ENCODE measurements at places on chromosomes 13 and 19.
A peak's percentile ranks its signal among the peaks of the same experiment; 100 is the strongest.

- DNase-seq, result no peak
Measured at GRCh38 chr13:96080676-96081075, 9.2 kb upstream of the HS6ST3 start.

- no peak for DNase-seq
Measured at GRCh38 chr13:108113407-108113806, 101.9 kb downstream of the LIG4 start.

- no peak for DNase-seq
Measured at GRCh38 chr13:43935878-43936277, 56.2 kb downstream of the LACC1 start.

DNA sequence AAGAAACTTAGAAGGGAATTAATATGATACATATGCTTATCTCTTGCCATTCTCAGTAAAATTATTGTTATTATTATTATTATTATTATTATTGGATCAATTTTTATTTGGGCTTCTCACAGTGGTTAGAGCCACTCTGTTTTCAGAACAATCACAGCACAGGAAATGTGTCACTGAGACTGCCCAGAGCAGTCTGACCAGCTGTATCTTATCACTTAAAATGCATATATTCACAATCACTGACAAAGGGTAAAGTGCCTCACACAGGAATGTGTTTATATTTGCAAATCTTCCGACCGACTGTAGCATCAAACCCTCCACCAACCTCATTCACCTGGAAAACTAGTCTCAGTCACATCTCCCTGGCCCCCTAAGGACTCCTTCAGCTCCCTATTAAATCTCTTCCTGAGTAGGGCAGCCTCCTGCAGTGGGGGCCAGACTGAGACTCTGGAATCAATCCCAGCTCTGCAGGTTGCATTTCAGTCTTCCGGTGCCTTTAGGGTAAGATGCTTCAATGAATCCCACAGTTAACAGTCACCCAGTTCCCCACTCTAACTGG lies 738.3 kb upstream of the SLITRK5 start:
- DNase-seq, result no peak

DNA sequence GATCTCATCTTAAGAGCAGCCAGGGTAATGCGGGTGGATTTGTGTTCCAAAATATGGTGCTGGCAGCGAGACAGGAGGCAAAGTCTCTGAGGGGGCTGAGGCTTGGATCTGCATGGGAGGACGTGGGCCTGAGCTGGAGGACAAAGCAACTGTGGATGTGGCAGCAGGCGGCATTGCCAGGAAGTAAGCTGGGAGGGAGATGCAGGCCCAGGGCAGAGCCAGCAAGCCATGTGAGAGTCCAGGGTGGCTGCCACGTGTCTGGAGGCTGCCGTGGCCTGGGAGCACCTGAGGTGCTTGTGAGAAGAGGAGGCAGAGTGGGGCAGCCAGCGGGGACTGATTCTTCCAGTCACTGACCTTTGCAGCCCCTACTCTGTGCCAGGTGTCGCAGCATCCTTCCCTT lies 52.0 kb downstream of the DPF1 start:
- DNase-seq, result peak; percentile 72

DNA sequence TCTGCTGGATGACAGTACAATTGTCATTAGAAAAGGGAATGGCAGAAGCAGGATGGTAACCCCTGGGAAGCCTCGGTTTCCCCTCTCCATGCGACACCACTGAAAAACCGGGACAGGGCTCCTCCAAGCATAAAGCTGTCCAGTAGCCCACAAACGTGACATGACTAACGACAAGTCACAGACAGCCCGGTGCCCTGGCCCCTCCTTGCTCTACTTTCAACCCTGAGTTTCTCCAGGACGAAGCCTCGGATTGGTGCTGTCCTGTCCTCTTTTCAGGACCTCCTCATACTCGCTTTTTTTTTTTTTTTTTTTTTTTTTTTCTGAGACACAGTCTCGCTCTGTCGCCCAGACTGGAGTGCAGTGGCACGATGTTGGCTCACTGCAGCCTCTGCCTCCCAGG lies 16.3 kb downstream of the DPP9 start:
- no peak for DNase-seq

DNA sequence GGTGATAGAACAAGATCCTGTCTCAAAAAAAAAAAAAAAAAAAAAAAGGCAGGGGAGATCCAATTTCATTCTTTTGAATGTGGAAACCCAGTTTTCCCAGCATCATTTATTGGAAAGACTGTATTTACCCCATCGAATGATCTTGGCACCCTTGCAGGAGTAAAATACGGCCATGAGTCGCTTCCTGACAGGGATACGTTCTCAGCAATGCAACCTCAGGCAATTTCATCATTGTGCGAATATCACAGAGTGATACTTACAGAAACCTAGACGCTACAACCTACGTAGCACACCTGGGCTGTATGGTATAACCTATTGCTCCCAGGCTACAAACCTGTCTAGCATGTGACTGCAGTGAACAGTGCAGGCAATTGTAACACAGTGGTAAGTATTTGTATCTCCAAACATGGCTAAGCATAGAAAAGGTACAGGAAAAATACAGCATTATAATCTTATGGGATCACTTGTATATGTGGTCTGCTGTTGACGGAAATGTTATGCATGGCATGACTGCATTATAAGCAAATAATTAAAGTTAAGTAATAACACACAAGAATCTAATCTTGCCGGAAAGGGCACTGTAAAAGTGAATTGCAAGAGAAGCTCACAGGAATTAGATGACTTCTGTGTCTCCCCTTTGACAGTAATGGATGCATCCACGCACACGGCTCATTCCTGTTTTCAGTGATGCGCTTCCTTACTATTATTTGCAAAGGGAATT lies 24.1 kb downstream of the RFX2 start:
- DNase-seq, result no peak

DNA sequence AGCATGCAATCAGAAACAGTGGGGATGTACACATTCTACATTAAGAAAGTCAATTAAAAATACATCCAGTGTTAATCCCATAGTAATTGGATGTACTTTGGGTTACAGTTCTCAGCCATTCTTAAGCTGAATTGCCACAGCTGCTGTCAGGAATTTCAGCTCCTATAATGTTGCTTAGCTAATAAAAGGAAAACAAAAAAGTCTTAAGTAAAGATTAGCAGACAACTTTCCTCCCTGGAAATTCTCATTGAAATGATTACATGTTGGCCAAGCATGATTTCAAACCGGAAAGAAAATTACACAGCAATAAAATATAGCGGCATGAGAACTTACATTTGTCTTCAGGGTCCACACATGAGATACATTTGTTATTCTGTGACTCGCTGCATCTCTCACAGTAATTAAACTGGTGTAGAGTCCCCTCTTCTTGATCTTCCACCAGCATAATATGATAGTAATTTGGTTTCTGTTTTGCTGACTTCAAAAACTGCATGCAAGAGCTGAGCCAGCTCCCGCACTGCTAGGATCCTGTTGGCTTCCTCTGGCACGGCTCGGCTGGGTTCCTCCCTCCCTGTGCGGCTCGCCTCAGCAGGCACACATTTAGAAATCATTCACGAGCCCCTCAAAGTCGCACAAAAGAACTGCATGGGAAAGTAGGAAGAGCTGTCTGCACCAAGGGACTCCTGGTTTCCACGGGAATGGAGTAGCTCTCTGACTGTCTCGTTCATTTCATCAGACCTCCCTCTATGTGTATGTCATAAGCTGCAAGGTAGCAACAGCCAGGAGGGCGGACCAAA lies at the start of gene HTR2A:
Gene HTR2A, minus strand, starts transcription at position 713 of the 797 bp plus-strand sequence. CDS start 1,147 bp downstream, outside the sequence.
- peak; percentile 48 for DNase-seq

- no peak for DNase-seq
Measured at GRCh38 chr19:34432797-34433196, 4.6 kb downstream of the UBA2 start.

GRCh38 chr19:13135068-13136062 lies 14.8 kb downstream of the STX10 start:
- no peak for DNase-seq

DNA sequence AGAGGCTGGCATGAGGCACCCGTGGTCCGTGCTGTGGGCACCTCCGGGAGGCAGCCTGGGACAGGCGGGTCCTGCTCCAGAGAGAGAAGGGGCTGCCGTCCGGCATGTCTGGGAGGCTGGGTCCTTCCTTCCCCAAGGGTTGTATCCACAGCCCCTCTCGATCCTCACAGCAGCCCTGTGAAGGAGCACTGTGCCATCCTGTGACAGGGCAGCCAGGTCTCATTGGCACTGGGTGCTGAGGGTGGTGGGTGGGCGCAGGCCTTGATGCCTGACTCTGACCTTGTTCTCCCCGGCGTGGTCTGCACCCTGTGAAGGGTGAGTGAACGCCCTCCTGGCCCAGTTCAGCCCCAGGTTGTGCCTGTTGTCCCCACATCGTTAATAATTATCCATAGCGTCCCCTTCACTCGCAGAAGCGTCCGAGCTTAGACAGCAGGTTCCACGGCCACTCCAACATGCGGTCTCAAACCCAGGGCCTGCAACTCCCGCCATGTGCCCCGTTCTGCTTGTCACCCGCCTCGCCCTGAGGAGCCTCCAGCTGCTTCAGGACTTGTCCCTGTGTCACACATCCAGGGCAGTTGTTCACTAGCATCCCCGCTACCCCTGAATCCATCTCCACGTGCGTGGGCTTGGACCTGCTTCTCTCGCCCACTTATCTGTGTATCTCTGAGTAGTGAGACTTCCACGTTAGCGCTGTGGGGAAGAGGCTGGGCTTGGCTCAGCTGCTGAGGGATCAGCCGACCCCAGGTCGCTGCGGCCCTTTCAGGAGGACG lies 10.6 kb downstream of the ATP11A start:
- no peak for DNase-seq

- DNase-seq, result no peak
Measured at GRCh38 chr13:66879988-66880387, 350.1 kb downstream of the PCDH9 start.

- DNase-seq, result peak; percentile 83
Measured at GRCh38 chr19:1243768-1244692, 2.5 kb downstream of the ATP5F1D start.

GRCh38 chr13:55606045-55606665 lies 1534.6 kb upstream of the PRR20A start:
- no peak for DNase-seq

- DNase-seq, result no peak
Measured at GRCh38 chr13:26025196-26025595, 26.6 kb downstream of the SHISA2 start.

DNA sequence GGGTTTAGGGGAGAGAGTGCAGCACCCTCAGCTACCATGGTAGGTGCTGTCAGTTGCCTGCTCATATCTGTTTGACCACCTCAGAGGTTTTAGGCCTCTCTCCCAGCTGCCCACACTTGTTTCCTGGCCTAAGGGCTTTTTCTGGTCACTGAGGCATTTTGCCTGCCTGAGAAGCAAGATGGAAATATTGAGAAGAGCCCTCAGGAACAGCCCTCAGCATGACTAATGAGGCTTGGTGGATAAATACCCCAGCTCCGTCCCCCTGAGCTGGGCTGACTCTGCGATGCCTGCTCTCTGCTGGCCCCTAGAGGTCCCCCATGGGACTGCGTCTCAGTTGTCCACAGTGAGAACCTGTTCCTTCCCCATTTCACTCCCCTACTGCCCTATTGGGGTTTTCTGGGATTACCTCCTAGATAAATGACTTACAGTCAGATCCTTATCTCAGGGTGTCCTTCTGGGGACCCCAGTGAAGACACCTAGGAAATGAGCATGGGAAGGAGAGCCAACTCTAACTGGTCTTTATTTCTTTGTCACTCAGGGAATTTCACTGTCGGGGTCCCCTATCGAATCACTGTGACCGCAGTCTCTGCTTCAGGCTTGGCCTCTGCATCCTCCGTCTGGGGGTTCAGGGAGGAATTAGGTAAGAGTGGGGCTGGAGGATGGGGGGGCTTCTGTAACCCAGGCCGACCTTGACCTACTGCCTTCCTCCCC lies 13.3 kb downstream of the PALM3 start:
- DNase-seq, result no peak

DNA sequence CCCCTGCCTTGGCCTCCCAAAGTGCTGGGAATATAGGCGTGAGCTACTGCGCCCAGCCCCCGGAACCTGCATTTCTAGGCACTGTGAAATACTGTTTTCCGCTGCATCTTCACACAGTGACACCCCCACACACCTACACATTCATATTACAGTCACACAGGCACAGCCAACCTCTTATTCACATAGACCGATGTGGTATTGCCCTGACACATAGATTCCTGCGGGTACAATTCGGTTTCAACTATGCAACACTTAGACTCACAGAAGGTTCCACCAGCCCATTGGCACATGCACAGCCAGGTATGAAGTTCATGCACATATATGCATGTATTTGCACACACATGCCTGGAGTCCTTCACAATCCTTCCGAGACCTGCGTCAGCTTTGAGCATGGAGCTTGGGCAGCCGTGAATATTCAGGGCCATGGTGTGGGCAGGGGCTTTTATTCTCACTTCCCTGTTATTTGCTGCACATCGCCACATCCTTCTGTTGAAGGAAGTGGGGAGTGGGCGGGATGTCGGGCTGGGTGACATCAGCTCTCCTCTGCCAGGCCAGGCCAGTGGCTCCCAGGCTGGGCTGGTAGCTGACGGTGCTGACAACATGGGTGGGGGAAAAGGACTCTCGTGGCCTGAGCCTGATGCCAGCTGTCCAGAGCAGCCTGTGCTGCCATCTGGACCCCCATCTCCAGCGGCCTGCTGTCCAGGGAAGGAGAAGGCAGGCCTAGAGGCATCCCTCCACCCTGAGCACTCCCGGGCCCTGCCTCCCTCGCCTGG lies 5.4 kb upstream of the CDC37 start:
- peak; percentile 36 for DNase-seq

GRCh38 chr13:114174529-114174961 lies 4.5 kb upstream of the CFAP97D2 start:
- DNase-seq, result no peak

DNA sequence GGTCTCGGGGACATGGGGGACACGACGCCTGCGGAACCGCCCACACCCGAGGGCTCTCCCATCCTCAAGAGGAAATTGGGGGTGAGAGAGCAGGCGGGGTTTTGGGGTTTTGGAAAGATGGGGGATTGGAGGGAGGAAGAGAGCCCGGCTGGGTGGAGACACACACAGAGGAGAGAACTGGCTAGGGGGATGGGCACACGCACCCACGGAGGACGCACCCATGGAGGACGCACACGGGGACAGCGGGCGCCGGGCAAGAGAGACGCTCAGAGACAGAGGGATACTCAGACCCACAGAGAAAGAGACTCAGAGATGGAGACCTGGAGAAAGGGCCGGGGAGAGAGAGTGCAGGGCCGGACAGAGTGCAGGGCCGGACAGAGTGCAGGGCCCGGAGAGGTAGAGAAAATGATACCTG lies 52.1 kb downstream of the MAP4K1 start:
- DNase-seq, result no peak

Measured in anterior cingulate cortex (tissue), 58 donors.